AG09309 (cell line): ENCODE measurements at places on chromosomes 5 and 9.

GRCh38 chr5:59564895-59565294 is 328.6 kb downstream of the PDE4D start:
- DNase-seq: no peak

- no peak for DNase-seq
These were observed 67.0 kb upstream of the SPOCK1 start for GRCh38 chr5:137566118-137566541.

DNA sequence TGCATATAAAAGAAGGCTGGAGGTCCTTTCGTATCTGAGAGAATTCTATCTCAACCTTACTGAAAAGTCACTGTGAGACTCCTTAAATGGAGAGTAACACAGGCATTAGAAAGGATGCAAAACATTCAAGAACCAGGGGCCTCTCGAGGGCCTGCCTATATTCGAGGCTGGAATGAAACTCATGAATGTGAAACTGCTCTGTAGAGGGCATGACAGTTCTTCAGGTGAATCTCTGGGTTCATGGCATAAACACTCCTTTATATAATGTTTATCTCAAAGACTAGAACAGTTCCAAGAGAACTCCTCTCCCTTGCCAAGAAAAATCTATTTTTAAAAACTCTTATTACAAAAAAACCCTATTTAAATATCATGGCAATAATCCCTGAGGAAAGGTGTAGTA is 113.9 kb downstream of the SEC61B start:
- DNase-seq: no peak

GRCh38 chr5:74092766-74093165 is 466.8 kb downstream of the ARHGEF28 start:
- no peak for DNase-seq

DNA sequence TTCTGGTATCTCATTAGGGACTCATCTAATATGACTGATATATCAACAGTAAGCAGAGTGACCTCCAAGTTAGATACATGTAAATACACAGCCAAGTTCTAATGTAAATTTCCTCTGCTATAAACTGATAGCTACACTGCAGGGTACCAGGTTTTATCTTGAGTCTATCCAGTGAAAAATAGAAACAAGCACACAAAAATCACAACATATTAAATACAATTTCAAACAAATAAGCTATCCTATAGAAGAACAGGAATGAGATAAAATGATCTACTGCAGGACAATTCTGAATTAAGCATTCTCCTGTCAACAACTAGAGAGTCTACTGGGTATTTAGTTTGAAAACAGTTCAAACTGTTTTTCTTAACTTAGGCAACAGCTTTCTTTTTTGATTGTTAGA is 42.7 kb downstream of the NR3C1 start:
- DNase-seq: no peak

DNA sequence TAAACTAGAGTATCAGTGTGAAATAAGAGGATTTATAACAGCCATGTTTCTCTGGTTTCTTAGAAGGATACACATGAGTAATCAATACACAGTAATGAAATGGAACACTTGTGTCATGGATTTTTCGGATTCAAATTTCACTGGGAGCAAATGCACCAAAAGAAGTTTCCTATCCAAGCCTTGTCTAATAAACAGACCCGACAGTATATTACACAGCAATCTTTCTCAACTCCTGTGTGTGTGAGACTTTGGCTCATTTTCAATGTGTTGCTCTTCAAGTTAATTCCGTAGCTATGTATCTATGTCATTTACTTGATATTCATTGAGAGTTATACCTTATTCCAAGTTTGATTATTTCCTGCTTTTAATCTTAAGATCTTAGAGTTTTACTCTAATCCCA is 930.2 kb downstream of the MAT2B start:
- no peak for DNase-seq

DNA sequence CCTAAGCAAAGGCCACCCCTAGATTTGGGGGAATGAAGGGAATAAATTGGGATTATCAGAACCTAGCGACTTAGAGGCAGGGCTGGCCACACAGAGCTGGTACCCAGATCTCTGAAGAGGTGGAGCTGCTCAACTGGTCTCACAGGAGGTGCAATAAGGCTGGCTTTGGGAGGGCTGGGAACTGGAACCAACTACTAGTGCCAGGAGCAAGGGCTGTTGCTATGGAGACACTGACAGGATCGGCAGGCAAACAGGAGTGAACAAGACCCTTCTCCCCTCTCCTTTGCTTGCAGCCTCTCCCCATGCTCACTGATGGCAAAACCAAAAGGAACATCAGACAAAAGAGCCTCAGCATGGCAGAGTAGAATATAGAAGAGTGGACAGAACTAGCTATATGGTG is 17.0 kb upstream of the WHRN start:
- no peak for DNase-seq

DNA sequence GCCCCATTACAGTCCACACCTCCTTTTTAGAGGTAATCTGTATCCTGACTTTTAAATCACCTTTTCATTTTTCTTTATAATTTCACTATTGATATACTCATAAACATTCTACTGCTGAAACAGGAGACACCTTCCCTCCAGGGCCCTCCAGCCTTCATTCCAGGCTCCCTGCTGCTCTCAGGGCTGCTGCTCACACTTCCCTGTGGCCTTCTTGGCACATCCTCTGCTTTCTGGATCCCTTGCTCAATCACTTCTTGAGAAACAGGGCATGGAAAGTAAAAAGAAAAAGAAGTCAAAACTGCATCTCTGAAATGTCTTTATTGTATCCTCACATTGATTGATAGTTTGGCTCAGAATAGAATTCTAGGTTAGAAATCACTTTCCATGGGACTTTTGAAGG is 19.3 kb upstream of the WNT8A start:
- no peak for DNase-seq

DNA sequence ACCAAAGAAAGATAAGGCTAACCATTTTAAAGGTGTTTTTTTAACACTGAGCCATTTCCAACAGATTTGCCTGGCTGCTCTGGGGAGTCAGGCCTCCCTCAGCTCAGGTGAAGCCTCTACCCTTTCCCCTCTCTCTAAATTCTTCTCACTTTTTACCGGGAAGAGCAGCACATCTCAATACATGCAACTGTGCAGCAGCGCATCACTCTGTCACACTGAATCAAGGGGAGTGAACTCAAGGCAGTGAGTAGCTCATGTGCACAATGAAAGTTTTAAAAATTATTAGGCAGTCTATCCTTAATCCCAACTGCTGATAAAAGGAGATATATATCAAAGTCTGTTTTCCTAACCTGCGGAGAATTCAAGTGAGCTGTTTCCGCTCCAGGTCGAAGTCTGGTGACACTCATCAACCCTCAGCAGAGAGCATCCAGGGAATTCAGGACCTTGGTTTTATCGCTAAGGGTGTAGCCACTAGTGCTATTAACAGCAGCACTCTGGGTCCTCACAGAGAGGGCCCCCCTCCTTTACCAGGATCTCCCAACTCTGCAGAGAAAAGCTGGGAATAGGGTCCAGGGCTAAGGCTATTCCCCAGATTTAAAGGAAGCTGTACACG is 1.0 kb downstream of the CEMIP2 start:
- DNase-seq: no peak

- peak; percentile 61 for DNase-seq
These were observed 9.9 kb downstream of the MIER3 start for GRCh38 chr5:56941981-56942380.

DNA sequence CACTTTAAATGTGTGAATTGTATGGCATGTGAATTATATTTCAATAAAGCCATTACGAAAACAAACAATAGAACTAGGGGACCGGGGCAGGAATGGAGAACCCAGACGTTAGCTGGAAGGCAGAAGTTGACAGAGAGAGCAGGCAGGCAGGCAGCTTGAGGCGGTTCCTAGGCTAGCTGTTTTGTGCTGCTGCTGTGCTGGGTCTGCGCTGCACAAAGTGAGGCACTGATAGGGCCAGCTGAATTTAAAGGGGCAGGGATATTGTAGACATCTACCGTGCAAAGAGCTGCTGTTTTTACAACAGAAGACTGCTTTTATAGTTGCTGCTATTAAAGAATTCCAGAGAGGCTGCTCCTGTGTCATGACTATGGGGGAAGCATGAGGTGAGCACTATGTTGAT is 21.6 kb upstream of the MIER3 start:
- no peak for DNase-seq

DNA sequence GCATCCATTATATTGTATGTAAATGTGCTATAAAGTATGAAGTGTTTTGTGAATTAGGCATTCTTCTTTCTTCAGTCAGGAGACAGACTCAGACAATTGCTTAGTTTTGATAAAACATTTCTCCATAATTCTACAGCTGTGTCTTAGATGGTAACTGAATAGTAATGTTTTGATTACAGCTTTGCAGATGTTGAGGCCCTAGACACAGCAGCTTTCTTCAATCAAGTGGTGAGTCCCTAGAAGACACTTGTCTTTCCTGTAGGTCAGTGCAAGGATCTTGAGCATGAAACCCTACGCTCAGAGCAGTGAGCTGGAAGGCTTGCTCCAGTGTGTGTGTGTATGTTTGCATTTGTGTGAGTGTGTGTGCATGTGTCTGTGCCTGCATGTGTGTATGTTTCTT is 46.8 kb upstream of the CD180 start:
- DNase-seq: no peak

DNA sequence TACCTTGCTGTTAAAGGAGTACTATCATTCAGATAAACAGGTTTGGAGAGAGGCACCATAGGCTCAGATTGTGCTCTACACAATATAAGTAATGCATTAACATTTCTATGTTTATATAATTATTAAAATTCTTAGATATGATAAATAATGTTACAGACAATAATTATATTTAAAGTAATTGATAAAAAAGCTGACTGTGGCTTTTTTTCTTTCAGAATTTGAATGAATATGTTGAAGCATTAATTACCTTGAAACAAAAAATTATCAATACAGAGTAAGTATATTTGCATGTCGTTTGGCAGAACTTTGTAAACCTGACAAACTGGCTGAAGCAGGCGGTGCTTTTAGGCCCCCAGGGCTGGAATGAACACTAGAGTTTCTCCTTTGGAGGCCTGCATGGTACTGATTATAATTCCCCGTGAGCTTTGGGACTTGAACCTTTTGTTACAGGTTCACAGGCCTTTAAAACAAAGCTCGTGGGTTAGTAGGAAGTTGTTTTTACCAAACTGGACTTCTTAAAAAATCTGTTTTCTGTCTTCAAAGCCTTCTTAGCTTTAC is 13.8 kb downstream of the ICE1 start:
- DNase-seq: no peak

DNA sequence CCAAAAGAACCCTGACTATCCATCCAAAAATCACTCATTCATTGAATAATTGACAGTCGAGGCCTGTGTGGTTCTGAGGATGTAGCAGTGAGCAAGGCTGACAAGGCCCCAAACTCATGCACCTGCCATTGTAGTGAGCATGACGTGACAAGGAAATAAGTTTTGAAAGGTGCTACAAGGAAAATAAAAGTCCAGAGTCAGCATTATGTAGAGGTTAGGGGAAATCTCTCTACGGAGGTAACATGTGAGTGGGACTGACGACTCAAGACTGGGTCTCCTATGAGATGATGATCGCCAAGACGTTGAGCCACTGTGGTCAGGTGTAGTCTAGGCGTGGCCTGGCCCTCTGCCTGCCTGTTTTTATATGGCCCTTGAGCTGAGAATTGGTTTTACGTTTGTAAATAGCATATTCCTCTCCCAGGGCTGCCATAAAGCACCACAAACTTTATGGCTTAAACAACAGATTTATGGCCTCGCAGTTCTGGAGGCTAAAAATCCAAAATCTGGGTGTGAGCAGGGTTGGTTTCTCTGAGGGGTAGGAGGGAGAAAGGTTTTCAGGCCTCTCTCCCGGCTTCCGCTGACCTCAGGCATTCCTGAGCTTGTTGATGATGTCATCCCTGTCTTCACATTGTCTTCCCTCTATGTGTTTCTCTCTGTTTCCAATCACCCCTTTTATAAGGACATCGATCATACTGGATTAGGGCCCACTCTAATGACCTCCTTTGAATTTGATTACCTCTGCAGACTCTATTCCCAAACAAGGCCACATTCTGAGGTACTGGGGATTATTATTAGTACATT is 206.4 kb upstream of the EGFLAM start:
- no peak for DNase-seq

DNA sequence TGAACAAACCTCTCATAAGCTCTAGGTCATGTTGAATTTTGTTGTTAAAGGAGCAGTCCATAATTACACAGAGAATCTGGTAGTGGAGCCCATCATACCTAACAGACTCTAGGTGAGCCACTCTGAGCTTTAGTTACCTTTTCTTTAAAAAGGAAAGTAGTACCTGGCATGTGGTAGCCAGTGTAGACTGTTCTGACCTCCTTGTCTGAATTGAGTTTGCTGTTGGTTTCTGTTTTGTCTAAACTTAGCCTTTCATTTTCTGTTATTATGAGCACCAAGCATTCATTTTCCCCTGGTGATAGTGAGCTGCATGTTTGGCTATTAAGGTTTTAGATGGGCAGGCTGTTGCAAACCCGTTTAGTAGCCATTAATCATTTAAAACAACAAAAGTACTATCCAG is 112.2 kb downstream of the MAST4 start:
- DNase-seq: no peak

DNA sequence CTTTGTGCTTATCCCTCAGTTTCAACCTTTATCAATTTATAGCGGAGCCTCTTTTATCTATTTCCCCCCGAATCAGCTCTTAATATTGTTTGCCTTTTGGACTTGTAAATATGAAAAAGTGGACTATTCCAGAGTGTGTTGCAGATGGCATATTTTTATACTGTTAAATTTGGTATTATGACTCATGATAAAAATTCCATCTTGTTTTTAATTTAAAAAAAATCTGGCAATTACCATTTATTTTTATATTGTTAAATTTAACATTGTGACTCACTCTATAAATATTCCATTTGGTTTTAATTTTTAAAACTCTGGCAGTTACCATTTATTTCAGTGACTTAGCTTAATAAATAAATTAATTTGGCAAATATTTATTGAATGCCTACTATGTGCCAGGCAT is 37.5 kb downstream of the RBM27 start:
- peak; percentile 0 for DNase-seq

GRCh38 chr5:14064841-14065240 is 78.3 kb upstream of the TRIO start:
- DNase-seq: no peak

GRCh38 chr9:36154331-36154952 is 14.7 kb upstream of the CCIN start:
- DNase-seq: no peak

DNA sequence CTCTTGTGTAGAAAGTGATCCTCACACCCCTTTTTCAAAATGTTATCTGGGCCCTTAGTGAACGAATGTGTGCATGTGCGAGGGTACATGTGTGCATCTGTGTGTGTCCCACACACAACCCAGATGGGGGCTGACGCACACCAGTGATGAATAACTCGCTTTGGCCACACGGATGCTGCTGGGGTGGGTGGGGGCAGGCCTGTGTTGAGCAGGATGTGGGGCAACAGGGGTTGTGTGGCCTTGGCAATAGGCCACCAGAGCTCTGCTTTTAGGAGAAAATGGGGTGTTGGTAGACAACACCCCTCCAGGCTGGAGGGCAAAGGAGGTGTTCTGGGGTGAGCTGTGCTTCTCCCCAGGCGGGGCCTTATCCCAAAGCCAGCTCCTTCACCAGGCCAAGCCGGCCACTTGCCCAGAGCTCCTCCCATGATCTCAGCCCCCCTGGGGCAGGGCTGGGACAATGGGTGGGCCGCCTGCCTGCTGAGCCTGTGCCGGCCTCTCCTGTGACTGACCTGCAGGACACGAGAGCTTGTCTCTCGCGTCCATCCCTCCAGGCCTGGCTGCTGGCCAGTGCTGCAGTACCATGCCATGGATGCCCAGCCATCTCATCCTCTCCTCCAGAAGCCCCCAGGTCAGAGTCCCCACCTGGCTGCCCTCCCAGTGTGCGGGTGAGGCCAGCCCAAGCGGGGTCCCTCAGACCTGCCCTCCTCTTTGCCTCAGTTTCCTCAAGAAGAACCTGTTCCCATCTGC is 1.7 kb downstream of the DBN1 start:
- DNase-seq: no peak

- no peak for DNase-seq
These were observed 51.2 kb downstream of the MEF2C start for GRCh38 chr5:88831816-88832215.

GRCh38 chr5:169979871-169980270 is 424 bp downstream of the INSYN2B start:
- DNase-seq: no peak
